ENCODE measurements at places on chromosomes 16 and 17.

- peak; percentile 65 for DNase-seq
Observed at GRCh38 chr17:36616061-36617029, 15.0 kb downstream of the MRM1 start.

DNA sequence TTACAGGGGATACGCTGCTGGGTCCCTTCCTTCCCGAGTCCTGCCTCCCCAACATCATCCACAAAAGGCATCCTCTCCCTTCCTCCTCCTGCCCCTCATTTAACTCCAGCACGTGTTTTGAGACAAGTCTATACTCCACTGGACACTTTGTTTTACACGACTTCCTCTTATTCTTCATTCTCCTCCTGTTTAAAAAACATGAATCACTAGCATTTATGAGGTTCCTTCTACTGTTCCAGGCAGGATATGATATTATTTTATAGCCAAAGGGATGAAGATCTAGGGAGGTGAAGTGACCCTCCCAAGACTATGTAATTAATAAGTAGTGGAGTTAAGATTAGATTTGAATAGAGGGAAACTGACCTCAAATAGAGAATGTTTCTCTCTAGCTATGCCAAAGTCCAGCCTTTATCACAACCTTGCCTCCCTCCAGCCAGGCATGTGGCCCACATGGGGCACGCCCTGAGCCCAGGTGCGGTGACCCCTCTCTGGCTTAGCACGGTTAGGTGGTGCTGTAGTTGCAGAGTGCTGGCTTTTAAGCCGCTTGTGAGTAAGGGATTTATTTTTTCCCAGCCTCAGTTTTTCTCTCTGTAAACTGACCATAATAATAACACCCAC lies 1.3 kb upstream of the HSD17B2 start:
- DNase-seq: no peak

- no peak for DNase-seq
Observed at GRCh38 chr16:56830669-56831068, 34.3 kb upstream of the SLC12A3 start.

DNA sequence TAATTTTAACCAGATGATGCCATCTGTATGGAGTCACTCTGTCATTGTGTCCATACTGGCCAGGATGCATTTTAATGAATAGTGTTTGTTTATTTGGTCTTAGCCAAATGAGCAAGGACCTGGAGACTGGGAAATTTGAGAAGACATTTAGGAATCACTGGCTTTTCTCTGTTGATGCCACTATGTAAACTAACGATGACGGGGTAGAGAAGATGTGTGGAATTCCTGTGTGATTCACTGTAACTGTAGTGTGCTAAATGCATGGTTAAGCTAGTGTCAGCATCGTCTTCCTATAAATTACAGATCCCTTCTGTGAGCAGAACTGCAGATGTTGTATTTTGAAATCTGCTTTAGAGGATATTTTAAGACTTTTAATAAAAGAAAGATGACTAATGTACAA lies 66.6 kb downstream of the NOS2 start:
- no peak for DNase-seq

- DNase-seq: no peak
Observed at GRCh38 chr16:17831330-17831729, 360.6 kb upstream of the XYLT1 start.

DNA sequence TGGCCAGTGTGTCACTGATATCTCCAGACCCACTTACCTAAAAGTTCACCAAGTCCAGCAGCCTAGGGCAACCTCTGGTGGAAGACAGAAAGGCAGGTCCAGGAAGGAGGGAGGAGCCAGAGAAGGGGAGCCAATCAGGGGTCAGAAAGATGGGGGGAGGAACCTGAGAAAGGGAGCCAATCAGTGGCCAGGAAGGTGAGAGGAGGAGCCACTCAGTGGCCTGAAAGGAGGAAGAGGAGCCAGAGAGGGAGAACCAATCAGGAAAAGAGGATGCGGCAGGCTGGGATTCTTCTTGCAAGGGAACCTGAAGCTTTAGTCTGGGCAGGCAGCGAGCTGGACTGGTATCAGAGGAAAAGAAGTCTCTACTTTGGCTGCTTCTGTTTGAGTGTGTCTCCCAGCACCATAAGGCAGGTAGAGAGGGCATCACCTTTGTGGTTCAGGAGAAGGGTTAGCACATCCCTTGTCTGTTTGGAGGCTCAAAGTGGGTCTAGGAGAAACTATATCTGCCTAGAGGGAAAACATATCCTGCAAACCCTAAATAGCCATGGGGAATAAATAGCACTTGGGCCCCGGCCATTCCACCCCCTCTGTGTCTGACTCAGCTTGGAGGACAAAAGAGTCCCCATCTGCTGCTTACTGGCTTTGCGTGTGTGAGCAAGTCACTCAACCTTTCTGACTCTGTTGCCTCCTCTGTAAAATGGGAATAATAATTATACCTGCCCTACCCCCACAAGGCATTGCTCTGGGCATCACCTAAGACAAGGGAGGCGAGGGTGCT lies 43.4 kb upstream of the CRHR1 start:
- DNase-seq: peak; percentile 23

GRCh38 chr17:60137731-60138130 lies 12.0 kb upstream of the CA4 start:
- DNase-seq: no peak
